CD4-positive, alpha-beta T cell treated with Interferon alpha-2 for 1 hour (primary cell): ENCODE measurements at places on chromosomes 4 and X.

GRCh38 chrX:18041656-18042055, 179.0 kb downstream of the BEND2 start:
- no peak for DNase-seq

GRCh38 chr4:131091896-131092295, 1995.9 kb downstream of the C4orf33 start:
- DNase-seq, result no peak

DNA sequence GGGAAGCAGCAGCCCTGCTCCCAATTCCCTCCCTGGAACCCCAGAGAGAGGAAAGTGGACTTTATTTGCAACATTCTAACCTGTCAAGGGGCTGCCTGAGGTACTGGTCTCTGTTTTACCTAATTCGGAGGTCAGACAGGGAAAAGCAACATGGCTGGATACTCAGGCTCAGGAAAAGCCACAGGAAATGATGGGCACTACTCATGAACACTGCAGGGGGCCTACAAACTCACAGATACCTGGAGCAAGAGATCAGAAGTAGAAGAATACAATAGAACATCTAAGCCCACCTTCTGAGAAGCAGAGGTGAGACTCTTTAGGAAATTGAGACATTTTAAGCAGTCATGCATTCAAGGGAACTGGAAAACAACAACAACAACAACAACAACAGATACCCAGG, 15.4 kb upstream of the CSTF2 start:
- no peak for DNase-seq

- no peak for DNase-seq
Measured at GRCh38 chr4:34194585-34194984, 2049.7 kb downstream of the ARAP2 start.

DNA sequence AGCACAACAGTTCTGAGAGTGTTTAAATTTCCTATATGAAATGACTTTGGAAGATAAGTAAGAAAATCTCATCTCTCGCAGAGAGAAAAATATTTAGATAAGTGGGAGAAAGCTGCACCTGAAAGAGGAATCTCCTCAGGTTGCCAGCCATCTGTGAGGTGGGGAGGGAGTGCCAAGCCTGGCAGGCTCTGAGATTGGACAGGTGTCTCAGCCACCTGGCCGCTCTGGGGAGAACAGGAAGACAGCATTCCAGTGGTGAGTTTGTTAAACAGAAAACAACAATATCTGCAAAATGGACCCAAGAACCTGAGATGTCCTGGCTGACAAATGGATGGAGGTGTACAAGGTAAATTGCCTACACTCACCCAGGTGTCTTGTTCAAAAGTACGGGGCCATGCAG, 31.3 kb downstream of the EMCN start:
- DNase-seq, result no peak

- DNase-seq, result no peak
Measured at GRCh38 chr4:143344774-143345173, 8.1 kb downstream of the GAB1 start.

DNA sequence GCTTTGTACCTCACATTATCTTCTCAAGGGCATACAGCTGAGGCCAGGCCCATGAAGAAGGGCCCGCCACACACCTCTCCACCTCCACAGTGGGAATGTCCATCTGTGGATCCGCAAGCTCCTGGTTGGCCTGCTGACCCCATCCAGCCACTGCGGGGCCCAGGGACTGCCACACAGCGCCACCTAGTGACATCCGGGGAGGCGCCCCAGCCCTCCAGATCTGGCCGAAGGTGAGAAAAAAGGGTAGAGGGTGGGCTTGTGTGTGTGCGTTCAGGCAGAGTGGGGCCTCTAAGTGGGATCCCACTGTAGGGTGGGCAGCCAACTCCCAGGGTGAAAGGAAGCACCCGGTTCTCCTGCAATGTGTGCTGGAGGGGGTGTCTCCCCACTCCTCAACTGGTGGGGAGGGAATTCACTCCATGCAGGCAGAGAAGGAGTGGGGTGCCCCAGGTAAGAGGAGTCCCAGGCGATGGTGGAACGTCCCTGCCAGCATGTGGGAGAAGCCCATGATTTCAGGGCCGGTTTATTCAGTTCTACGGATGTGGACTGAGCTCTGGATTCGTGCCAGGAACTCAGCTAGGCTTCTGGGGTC, 117.3 kb downstream of the ENPP6 start:
- no peak for DNase-seq

- DNase-seq, result no peak
Measured at GRCh38 chr4:118325431-118325830, 27.4 kb downstream of the PRSS12 start.

- DNase-seq, result no peak
Measured at GRCh38 chr4:155960522-155960921, 6.9 kb upstream of the CTSO start.
